Ovary (tissue), 10 donors: ENCODE measurements at places on chromosomes 3 and 15. TPM values are rescaled to one million over a fixed set of nuclear protein-coding genes. Genes with fewer than 3 reads are reported as not detected.

GRCh38 chr3:101988596-101988995 lies 139.3 kb downstream of the NFKBIZ start:
- no peak for DNase-seq

DNA sequence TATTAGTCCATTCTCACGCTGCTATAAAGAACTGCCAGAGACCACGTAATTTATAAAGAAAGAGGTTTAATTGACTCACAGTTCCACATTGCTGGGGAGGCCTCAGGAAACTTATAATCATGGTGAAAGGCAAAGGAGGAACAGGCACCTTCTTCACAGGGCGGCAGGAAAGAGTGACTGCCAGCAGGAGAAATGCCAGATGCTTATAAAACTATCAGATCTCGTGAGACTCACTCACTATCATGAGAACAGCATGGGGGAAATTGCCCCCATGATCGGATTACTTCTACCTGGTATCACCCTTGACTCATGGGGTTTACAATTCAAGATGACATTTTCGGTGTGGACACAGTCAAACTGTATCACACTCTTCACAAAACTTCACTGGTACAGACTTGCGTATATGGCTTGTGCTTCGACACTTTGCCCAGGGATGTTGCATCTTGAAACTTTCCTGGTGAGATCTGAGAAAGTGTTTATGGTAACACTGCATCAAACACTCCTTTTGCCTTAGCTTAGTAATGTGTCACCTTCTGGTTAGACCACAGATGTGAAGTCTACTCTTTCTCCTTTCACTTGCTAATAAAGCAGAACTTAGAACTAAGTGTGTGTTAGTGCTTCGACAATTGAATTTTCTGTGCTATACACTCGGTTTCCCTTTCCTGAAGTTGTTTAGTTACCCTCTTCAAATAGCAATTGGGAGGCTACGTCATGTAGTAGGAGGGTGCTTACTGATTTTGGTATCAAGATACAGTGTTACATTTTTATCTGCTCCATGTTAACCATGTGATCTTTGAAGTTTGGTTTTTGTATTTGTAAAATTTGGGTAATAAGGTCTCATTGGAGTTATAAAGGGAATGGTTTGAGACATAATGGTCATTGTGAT lies 185.7 kb downstream of the LPP start:
- no peak for DNase-seq

Gene MRAS
- polyA plus RNA-seq = 76.2 TPM

Gene PGBD4
- polyA plus RNA-seq = 0.46 TPM
